Daoy (cell line): ENCODE measurements at places on chromosomes 1 and 21.

GRCh38 chr1:208204779-208205178 is 39.4 kb downstream of the PLXNA2 start:
- no peak for DNase-seq

DNA sequence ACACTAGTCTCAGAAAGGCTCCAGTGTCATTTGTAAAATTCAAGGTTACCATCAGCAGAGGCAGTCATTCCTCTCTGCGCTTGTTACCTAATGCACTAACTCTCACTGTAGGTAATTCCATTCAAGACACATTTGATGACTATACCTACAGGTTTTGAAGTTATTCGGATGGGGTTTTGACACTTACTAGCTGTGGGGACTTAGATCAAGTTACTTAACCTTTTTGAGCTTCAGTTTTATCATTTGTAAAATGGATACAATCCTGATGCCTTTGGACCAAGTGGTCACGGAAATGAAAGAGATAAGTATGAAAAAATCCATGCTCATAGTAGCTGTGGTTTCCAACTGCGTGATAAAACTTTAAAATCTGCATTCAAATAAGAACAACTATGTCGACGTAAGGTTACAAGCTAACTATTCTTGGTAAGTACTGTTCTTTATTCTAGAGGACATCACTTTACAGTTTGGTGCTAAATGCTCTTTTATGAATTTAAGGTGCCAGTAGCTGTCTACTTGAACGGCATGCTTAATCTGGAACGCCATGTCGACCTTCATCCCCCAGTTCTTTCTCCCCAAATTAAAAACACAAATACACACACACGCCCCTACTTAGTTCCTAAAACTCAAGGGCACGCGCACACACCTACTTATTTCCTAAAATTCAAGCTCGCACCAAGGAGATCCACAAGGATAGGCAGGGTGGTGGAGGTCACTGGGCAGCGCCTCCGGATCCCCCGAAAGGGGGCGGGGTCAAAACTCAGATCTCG is 550 bp upstream of the NFYC start:
- no peak for DNase-seq

- no peak for DNase-seq
Observed at GRCh38 chr1:161719325-161719611, 2.1 kb upstream of the FCRLB start.

DNA sequence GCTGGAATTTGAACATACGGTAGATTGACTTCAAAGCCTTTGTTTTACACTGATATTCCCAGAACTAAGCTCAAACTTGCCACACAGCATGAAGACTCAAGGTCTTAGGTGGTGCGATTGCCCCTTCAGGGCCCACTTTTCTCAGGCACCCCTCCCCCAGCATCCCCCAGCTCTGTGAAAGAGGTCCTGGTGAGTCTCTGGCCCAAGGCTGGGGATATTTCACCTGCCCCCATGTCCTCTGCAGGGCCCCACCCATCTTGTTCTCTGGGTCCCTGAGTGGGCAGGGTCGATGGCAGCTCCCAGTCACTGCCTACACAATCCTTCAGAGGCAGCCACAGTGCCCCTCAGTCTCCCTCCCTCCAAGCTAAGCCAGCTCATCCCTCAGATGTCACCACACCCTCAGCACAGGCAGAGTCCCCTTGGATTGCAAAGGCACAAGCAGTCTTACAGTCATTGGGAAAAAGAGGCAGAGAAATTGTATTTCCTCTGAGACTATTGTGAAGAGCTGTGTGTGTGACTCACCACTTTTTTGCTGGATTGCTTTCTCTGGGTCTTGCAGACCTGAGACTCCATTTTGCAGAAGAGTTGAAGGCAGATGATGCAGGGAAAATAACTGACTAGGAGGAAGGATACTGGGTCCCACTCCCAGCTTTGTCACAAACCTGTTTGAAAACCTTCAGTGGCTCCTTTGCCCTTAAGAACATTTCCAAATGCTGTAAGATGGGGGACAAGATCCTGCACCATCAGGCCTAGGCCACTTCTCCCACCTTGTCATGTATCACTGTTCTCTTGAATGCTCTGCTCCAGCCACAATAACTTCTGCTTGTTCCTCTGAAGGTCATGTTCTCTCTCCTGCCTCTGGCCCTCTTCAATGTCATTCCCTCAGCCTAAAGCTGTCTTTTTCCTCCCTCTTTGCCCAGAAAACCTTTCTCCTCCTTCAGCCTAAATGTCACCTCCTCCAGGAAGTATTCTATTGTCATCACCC is 119.1 kb upstream of the GRIK3 start:
- DNase-seq: no peak

DNA sequence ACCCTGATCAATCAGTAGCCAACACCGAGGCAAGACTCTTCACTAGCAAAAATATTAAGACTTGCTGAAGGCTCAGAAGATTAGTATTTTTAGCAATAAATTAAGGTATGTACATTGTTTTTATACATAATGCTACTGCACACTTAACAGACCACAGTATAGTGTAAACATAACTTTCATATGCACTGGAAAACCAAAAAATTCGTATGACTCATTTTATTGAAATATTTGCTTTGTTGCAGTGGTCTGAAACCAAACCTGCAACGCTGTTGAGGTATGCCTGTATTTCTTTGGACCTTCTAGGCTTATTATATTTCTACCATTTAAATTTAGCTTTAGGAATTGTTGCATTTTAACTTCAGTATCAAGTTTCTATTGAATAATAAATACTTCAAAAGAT is 65.8 kb upstream of the BCL9 start:
- no peak for DNase-seq
